ENCODE measurements at places on chromosomes 3 and 15.
A peak's percentile ranks its signal among the peaks of the same experiment; 100 is the strongest.

DNA sequence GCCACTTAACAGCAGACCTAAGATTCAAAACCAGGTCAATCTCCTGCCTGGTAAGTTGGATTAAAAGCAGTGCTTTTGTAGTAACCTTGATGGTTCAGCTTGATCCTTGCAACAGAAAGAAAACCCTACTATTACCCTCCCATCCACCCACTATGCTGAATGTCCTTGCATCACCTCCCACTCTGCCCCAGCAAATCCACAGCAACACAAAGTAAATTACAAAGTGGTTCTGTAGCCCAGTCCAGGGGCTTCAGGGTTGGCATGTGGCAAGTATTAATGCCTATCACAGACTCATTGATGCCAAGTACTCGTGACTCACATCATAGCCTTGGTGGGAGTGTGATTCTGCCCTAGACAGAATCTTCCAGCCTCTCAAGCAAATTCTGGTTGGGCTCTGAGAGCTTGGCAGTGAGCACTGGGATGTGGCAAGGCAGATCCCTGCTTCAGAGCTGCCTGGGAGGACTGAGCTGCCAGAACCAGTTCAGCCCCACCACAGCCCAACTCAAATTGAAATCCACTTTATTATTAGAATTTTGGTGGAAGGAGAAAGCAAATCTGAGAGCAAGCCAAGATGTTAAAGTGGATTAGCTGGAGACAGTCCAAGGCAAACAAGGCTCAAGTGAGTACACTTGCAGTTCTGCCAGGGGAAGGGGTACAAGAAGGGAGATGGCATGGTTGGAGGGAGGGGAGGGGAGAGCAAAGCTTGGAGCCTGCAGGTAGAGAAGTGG is 225.8 kb upstream of the UMPS start:
- DNase-seq: no peak

GRCh38 chr3:169041677-169042171 is 621.8 kb downstream of the MECOM start:
- DNase-seq: no peak

GRCh38 chr3:59998058-59998457 is 948.2 kb upstream of the CFAP20DC start:
- DNase-seq: no peak

DNA sequence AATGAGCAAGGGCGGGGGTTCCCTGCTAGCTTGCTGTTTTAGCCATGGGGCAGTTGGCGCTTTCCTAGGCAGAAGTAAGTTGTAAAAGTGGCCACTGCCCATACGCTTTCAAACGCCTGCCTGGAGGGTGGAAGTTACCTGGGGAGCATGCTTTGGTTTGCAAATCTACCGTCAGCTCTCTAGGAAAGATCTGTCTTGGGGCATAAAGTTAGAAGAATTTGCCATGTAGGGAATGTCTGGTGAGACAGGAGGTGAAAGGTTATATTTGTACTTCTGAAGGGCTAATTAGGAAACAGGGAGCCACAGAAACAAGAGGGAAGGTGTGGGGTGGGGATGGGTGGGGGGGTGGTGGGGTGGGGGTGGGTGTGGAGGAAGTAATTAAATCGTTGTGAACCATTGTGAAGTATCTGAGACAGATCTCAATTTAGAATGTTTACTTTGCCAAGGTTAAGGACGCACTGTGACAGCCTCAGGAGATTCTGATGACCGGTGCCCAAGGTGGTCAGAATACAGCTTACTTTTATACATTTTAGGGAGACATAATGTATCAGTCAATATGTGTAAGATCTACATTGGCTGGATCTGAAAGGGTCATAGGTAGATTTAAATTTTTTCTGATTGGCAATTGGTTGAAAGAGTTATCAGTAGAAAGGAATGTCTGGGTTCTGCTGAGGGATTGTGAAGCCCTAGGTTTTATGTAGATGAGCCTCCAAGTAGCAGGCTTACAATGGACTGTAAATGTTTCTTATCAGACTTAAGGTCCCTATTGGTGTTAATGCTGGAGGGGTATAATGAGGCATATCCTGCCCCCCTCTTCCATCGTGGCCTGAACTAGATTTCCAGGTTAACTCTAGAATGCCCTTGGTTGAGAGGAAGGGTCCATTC is 62.0 kb upstream of the GCNT3 start:
- no peak for DNase-seq

DNA sequence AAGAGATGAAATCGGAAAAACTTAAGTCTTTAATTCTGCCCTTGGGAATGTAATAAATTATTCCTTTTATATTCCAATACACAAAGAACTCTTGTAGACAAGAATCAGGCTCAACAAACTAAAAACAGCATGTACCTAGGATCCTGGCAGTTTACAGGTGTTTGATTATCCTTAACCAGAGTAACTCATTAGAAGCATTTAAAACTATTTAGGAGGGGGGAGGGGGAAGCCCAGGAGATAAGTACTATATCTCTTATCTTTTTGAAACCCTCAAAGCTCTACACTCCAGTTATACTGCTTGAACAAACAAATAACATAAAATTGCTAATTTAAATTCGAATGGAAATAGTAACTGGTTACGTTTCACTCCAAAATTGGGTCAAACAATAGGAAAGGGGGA is 1.9 kb downstream of the CNBP start:
- no peak for DNase-seq

- peak; percentile 17 for DNase-seq
Observed at GRCh38 chr15:37100966-37101215, 542 bp upstream of the MEIS2 start.

GRCh38 chr3:11224870-11225229 is 47.3 kb upstream of the ATG7 start:
- DNase-seq: no peak

DNA sequence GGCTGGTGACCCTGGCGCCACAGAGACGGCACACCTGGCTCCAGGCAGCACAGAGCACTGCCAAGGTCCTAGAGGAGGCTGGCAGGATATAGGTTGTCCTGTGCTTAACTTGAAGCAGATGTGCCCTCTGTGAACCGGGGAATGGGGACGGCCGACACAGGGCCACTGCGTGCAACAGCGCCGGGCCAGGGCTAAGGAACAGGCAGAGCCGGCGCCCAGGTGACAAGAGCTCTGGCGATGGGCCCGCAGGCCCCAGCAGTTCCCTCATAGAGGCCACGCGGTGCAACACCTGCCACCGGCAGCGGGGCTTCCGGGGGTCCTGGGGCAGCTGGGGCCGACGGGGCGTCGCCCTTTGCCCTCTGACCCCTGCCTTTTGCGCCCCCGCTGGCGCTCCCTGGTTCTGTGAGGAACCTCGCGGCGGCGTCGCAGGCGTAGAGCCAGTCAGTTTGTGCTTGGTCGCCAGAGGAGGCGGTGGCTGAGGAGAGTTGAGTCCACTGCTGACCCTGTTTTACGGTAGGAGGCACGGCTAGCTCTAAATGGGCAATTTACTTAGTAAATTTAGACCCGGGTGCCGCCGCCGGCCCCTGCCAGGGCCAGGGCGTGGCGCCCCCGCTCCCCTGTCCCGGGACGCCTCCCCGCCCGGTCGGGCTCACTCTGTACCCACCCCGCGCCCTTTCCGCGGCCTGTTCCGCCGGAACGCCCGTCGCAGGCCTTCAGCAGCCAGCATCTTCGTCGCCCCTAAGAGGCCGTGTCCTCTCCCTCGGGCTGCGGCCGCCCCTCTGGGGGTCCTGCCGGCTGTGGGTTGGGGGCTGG is at the start of gene NPAP1:
Gene NPAP1, plus strand, starts transcription at position 444 of the 813 bp plus-strand sequence. Its CDS starts 93 bp downstream, at position 537.
- DNase-seq: no peak

DNA sequence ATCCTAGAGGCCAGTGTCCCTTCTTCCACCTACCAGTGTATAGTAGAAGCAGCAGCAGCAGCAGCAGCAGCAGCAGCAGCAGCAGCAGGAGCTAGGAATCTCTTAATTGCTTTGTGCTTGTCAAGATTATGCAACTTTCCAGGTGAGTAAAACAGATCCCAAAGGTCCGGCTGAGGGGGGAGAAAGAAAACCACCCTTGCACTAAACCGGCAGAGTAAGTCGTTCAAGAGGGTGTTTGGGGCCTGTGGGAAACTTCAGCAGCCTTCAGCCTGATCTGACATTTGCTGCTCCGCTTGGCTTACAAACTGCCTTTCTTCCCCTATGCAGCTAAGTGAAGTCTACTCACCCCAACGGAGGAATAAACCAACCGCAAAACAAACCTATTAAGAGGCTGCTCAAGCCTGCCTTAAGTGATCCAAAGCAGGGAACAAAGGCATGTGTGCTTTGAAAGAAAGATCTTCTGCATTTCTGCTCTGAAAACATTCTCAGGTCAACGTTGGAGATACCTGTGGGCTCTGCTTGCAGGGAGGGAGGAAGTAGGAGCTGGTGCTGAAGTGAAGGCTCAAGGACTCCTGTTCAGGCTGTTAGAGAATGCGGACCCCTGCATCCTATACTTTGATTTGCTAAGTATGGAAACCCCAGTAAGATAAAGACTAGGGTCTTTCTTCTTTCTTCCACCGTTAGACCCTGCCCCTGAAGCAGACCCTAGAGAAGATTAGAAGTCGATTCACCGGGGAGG is 35.7 kb upstream of the DLG1 start:
- DNase-seq: no peak

DNA sequence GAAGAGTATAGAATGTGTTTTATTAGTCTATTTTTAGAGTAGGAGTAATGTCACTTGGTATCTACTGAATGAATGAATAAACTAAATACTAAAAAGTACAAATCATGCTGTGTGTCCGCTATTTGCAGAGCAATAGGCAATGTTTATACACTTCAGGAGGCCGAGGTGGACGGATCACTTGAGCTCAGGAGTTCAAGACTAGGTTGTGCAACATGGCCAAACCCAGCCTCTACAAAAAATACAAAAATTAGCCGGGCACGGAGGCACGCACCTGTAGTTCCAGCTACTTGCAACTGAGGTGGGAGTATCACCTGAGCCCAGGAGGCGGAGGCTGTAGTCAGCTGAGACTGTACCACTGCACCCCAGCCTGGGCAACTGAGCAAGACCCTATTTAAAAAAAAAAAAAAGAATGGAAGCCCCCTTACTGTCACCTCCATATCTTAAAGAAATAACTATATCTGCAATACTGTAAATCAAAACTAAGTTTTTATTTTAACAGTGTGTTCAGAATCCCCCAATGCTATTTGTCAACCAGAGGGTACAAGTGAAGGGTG is 98.4 kb downstream of the DHX30 start:
- no peak for DNase-seq

- no peak for DNase-seq
Observed at GRCh38 chr15:77502379-77503095, 81.8 kb downstream of the HMG20A start.

DNA sequence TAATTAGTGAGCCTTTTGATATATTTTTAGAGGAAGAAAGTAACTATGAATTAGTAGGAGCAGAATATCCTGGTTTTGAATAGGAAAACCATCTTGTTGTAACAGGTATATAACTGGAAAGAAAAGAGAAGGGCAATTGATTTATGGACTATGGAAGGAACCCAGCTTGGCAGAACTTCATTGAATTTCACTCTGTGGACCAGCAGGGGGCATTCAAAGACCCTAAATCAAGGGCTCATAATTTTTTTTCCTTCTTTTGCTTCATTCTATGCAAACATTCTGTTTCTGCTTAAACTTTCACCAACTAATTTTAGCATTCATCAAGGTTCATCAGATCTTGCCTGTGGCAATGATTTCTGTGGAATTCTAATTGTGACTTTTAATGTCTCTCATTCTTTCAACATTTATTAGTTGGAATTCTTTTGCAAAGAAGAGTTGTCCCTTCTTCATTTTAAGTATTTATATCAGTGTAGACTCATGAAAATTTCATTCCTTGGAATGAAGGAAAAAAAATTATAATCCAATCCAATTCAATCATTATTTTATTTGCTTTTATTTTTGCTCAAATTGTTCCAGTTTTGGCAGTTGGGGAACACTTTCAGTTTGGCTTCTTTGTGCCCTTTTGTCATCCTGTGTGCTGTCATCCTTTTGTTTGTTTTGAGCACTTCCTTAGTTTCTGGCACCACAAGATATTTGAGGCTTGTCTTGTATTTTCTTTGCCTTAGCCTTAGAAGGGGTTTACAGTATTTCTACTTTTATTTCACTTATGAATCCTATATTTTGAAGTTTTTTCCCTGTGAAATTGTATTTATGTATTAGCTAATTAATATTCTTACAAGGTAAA is 30.4 kb downstream of the NXPE3 start:
- DNase-seq: peak; percentile 51

DNA sequence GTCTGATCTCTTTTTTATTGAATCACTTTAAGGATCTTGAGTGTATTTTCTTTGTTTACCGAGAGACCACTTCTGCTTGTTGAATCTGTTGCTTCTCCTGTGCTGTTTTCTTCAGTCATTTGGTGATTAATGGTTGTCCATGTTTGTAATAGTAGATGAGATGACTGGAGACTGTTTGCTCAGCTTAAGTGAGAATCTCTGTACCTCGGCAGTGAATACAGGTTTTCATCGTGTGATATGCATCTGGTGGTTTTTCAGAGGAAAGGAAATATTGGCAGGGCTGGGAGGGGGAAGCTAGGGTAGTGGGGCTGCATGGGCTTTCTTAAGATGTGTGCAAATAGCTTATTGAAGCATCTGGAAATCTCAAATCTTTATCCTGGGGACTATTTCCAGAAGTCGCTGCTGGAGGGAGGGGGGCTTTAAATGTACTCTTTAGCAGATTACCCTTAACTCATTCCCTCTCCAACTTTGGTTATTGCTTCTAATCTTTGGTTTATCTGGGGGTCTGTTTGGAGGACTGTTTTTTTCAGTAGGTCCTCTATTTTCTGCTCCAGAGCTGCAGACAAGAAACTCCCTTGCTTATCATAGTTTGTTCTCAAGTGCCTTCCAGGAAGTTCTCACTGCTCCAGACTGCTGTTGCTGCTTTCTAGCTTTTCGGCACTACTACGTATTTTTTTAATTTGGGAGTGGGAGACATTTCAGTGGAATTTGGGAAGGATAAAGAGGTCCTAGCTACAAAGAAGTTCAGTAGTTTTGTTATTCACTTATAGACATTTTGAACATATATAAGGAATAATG is 19.4 kb downstream of the CMTM8 start:
- no peak for DNase-seq

GRCh38 chr3:97975466-97975865 is 3.2 kb upstream of the RIOX2 start:
- no peak for DNase-seq

GRCh38 chr3:149553781-149554451 is 79.4 kb downstream of the TM4SF4 start:
- no peak for DNase-seq

DNA sequence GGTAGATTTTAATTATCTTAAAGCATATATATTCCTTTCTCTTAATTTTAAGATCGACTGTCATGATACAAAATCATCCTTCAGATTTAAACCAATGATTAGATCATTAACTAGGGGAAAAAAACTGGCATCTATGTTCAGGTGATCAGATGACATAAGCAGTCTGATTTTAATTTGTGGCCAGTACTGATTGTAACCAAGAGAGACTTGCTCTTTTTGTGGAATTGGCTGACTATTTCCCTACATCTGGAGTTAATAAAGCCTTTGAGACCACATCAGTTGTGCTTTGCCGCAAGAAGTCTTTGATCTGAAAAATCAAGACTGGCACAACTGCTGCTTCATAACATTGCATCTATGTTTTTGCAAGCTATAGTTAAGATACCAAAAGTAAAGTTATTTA is 148.4 kb upstream of the CGNL1 start:
- no peak for DNase-seq

GRCh38 chr3:9130345-9131305 is 118.8 kb downstream of the SRGAP3 start:
- no peak for DNase-seq

Measured in activated CD4-positive, alpha-beta T cell treated with anti-CD3 and anti-CD28 coated beads, Interleukin-2, Interleukin-6, amounts not matched to agents 100 ng/mL and 50 ng/mL, durations not matched to agents 16 hours and 8 hours (primary cell).